Suprapubic skin (tissue), 4 donors: ENCODE measurements at places on chromosomes 3 and 15.

DNA sequence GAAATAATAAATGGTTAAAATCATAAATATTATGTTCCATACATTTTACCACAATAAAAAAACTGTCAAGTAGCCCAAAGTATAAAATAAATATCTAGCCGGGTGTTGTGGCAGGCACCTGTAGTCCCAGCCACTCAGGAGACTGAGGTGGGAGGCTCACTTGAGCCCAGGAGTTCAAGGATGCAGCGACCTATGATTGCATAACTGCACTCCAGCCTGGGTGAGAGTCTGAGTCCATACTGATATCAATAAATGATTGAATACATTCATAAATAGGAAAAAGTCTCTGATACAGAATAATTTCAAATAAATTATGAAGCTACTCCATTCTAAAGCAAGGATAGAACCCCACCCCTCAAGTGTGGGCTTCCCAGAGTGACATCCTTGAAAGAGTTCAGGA is 68.5 kb upstream of the GATA2 start:
- no peak for DNase-seq

DNA sequence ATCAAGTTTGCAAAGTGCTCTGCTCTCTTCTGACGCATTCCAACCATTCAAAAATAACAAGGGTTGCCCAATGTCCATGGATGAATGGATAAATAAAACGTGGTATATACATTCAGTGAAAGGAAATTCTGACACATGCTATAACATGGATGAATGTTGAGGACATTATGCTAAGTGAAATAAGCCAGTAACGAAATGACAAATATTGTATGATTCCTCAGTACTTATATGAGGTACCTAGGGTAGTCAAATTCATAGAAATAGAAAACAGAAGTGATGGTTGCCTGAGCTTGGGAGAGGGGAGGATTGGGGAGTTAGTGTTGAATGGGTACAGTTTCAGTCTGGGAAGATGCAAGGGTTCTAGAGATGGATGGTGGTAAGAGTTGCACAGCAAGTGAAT is 33.9 kb downstream of the SH3BP5 start:
- DNase-seq: no peak

- DNase-seq: peak; percentile 87
Observed at GRCh38 chr3:97821287-97821773, 481 bp upstream of the CRYBG3 start.

DNA sequence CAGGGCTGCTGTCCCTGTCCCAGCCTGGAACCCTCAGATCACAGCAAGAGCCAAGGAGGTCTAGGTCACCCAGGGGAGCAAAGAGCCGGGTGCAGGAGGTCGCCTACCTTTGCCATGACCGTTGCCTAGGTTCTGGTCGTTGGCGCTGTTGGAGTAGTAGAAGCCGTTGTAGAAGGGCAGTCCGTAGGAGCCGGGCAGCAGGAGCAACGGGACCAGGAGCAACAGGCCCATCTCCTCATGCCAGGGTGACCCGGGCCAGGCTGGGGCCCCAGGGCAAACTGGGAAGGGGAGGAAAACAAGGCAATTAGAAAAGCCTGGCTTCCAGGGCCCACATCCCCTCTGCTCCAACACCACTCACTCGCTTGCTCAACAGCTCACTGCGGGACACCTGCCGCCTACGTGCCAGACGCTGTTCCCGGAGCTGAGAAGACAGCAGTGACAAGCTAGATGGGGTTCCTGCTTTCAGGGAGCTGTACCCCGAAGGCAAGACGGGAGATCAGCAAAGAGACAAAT is 8.2 kb downstream of the HAPLN3 start:
- no peak for DNase-seq

DNA sequence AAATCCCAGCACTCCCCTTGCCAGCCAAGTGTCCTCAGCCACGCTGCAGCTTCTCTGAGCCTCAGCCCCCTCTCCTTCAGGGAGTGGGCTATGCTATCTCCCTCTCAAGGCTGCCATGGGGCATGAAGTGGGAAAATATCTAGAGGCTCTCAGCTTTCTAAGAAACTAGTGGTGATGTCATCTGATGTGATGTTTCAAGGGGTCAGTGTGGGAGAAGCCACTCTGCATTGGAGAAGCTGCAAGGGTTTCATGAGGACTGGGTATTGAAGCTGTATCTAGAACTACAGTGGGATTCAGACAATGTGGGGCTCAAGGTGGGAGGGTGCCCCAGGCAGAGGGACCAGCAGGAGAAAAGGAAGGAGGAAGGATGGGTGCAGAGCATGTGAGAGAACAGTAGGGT is 210.2 kb downstream of the TLE3 start:
- DNase-seq: no peak

DNA sequence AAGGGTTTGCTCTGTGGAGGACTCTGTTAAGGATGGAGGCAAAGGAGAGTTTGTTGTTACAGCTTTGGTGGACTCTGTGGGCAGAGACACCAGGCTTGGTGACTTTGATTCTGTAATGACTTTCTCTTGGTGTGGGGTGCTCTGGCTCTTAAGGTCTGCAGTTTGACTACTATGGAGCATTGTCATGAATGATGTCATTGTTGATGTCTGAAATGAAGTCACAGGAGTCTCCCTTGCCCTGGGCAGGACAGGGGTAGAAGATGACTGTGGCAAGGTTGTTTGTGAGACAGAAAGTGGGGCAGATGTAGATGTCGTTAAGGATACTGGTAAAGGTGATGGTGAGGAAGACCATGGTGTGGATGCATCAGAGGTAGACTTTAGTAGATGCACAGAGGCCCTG is 42.7 kb downstream of the HEG1 start:
- no peak for DNase-seq

- DNase-seq: no peak
Observed at GRCh38 chr15:82058026-82058425, 12.2 kb upstream of the MEX3B start.

DNA sequence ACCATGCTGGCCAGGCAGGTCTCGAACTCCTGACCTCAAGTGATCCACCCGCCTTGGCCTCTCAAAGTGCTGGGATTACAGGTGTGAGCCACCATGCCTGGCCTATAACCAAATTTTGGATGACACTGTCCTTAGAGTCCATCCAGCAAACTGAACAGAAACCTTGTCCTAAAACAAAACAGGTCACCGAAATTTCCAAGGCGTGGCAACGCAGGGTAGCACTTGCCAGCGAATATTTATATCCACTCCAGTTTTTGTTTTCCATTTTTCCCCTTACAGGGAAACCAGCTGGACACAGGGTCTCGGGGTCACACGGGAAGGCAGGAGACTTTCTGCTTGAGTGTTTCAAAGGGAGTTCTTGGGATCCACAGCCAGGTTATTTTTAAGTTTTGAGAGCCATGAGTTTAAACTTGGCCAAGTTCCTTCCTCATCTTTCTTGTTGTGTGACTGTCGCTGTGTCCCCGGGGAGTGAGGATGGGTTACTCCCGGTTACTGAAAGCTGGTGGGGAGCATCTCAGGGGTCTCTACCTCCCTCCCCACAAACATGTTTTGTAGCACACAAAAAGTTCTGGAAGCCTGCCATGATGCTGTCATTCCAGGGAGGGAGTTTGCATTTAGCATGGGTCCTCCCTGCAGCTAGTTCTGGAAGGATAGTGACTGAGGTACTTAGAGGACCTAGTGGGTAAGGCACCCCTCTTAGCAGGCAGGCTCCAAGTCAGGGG is 12.6 kb downstream of the LIMD1 start:
- DNase-seq: no peak

DNA sequence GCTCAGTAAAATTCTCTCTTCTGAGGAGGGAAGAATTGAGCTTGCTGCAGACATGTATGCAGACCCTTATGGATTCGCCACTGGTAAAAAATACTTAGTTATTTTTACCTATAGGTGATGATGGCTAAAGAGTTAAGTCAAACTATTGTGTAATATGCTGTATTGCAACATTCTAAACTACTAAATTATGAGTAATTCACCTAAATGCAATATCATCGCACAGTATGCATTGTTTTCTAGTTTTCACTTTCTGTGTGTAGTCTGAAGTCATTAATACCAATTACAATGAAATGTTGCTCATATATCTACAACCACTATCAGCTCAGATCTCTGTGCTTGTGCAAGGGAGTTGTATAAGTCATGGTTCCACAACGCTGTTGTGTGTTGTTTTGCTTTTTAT is 48.7 kb upstream of the ROBO2 start:
- no peak for DNase-seq

GRCh38 chr15:59438625-59439290 is 772 bp downstream of the FAM81A start:
- DNase-seq: no peak

GRCh38 chr15:78715930-78716329 is 74.9 kb upstream of the CHRNB4 start:
- DNase-seq: no peak

DNA sequence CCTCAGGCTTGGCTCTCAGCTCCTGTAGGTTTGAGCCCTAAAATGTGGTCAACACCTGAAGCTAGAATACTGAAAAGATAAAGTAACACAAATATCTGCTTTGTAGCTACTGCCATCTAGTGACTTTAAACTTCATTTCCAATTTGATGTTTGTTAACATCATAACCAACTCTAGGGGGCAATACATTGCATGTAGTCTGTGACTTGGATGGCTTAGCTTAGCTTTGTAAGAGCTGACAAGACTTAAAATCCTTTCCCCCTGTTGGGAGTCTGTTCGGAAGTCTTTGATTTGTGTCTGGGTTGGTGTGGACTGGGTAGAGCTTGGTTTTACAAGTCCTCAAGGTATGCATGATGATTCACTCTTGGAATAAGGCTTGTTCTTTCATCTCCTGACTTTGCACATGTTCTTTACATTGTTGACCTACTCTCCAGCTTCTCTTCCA is 51.7 kb downstream of the SCN11A start:
- DNase-seq: no peak

- no peak for DNase-seq
Observed at GRCh38 chr3:175392653-175393052, 533.5 kb downstream of the NAALADL2 start.

GRCh38 chr3:172260381-172260780 is 187.9 kb downstream of the GHSR start:
- no peak for DNase-seq

GRCh38 chr3:128993461-128994172 is at the start of gene CFAP92:
TSS of gene CFAP92 (minus strand) at chr3:128994076. CDS start at chr3:128993304, 772 bp downstream.
- peak; percentile 94 for DNase-seq

- DNase-seq: peak; percentile 16
Observed at GRCh38 chr15:40562691-40563090, 2.2 kb downstream of the CCDC32 start.

- no peak for DNase-seq
Observed at GRCh38 chr3:138186221-138186620, 880 bp upstream of the ARMC8 start.

GRCh38 chr3:184486614-184487013 is 75.0 kb upstream of the EPHB3 start:
- DNase-seq: no peak

DNA sequence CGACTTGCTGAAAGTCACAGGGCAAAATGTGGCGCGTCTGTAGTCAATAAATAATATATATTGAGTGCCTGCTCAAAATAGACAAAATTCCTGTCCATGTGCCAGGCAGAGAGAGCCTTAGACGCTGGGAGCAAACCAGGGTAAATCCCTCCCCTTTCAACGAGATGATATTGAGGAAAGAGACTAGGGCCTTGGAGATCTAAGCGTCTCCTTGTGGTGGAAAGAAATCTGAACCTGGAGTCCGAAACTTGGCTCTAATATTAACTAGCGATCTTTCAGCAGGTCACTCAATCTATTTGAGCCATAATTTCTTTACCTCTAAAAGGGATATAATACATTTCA is 348 bp upstream of the DPP8 start:
- no peak for DNase-seq

DNA sequence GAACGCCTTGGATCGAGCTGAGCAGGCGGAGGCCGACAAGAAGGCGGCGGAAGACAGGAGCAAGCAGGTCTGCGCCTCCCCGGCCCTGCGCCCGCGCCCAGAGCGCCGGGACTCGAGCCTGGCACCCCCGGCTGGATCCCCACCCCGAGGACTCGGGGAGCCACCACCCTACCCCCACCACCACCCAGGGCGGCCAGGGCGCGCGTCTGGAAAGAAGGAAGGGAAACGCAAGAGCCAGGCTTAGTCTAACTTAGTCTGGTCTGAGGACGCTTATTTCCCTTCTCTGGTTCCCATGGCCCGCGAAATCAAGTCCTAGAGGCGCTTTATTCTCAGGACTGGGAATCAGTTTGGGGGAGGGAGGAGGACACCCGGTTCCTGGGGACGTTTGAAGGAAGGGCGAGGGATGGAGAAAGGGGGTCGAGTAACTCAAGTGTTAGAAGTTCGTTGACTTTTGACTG is 359 bp downstream of the TPM1 start:
- DNase-seq: no peak

GRCh38 chr15:55372701-55373440 is 35.3 kb downstream of the CCPG1 start:
- no peak for DNase-seq

- DNase-seq: no peak
Observed at GRCh38 chr3:194396539-194396858, 2.6 kb downstream of the GP5 start.

DNA sequence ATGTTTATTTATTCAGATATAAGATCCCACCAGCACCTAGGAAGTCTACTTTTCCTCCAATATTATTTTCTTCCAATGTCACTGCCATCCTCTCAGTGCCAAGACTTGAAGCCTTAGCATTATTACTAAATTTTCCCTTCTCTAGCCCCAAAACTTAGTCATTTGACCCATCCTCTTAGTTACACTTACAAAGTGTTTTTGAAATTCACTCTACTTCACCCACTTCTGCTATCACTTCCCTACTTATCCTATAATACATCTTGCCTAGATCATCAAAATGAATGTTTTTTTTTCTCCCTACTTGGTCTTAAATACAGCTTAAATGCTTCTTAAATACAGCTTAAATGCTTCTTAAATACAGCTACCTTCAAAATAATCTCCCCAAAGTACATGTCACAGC is 376.6 kb downstream of the RSL24D1 start:
- no peak for DNase-seq

DNA sequence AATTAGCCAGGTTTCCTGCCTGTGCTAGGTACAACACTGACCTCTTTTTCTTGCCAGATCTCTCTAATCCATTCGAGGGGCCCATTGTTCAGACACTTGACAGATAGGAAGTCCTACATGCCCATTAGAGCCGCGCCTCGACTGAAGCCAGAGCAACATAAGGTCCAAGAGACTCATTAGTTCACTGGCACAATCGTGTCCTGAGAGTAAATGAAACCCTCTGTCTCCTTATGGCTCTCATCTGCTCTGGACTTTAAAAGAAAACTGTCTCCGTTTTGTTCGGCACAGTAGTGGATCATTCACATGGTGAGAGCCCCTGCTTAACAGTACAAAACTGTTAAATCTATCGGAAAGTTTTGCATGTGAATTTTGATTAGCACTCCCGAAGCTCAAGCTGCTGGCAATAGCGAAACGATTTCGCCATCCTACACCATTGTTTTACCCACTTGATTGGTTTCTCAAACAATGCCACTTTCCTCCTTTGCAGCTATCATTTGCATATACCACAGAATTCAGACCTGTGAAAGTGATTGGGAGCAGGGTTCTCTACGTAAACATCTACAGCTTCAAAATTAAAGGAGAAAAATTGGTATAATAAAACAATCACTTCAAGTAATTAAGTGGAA is 19.0 kb upstream of the C15orf61 start:
- DNase-seq: no peak

DNA sequence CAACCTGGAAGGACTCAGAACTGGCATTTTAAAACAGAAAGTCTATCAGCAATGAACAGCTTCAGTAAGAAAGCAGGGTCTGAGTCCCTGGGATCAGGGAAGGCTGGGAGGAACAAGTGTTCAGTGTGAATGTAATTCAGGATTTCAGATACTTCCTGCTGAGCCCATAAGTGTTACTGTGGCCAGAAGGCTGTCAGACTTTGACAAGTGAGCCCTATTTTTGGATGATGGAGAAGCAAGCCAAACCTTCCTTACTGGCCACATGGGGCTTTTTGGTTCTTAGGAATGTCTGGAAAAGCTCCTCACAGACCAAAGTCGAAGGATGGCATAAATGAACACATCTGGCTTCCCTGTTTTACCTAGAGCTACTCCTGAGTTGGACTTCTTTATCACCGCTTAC is 157.2 kb downstream of the BBX start:
- no peak for DNase-seq
